ENCODE measurements at places on chromosomes 4 and X. TPM values are rescaled to one million over a fixed set of nuclear protein-coding genes. Genes with fewer than 3 reads are reported as not detected.

DNA sequence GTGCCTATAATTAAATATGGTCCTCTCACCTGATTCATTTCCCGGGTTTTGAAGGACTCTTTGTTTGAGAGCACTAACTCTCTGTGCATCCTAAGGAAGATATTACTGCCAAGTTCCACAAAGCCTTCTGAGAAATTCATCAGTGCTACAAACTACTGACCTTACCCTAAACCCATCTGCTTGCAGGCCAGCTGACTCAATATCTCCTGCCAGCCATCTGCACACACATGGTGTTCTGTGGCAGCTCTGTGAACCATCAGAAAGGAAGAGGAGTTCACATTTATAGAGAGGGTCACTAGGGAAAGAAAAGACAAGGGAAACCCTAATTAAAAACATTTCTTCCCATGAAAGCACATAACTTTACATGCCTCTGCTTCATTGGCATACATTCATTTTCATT, 156.7 kb downstream of the ATP10D start:
- H3K27ac ChIP-seq: no peak overlapping the region
- peak; percentile 4 for DNase-seq
- H3K4me3 ChIP-seq: no peak overlapping the region
- peaks cover 9% of the 10 kb centered on the region for H3K4me1 ChIP-seq

DNA sequence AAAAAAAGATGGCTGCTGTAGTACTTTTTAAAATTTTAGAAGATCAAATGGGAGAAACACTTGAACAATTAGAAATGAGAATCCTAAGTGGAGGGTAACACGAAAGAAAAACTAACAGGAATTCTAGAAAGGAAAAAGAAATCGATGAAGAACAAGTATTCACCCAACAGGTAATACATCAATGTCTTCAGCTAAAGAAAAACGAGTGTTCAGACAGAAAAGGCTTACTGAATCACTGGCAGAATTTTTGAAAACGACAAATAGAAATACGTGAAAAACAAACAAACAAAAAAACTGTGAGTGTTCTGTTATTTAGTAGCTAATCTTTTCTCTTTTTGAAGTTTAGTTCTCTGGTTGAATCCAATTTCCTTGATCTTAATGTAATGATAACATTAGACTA, 1.8 kb downstream of the MAD2L1 start:
- DNase-seq: no peak
- no peaks in the 10 kb centered on the region for H3K27me3 ChIP-seq
- H3K36me3 ChIP-seq: no peaks in the 10 kb centered on the region
- no peak overlapping the region for H3K27ac ChIP-seq
- peaks cover 51% of the 10 kb centered on the region for H3K4me1 ChIP-seq
- H3K4me3 ChIP-seq: peak overlapping the region; percentile 93

The DUSP21 gene
- total RNA-seq: not detected

The OTUD6A gene
- not detected for total RNA-seq
